ENCODE measurements at places on chromosomes 1 and 21. TPM values are rescaled to one million over a fixed set of nuclear protein-coding genes. Genes with fewer than 3 reads are reported as not detected.

- no peak for DNase-seq
Observed at GRCh38 chr21:32741336-32741735, 13.5 kb upstream of the SYNJ1 start.

DNA sequence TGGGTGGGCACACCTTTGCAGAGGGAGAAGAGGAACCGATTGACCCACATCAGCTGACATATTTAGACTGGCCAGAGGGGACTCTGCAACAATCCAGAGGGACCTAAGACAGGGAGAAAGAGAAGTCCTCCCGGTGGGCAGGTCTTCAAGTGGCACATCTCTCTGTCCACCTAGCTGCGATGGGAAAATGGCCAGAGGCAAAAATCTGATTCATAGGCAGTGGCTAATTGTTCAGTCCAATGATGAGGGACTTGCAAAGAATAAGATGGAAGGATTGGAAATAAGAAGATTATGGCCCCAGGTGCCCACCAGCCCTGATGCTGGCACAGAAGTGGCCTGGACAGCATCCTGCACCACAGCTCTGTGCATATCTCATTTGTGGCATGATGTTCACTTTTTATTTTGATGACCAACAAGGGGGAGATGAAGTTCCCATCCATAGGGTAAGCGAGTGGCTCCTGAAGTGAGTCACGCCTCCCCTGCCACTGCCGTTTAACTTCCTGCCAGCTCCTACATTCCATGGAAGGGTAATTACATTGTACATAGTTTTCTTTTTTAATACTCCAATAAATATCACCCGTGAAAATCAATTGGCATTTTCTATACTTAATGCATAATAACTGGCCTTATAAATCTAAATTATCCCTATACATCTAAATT is 659.6 kb downstream of the MATN1 start:
- no peak for DNase-seq

- DNase-seq, result peak; percentile 99
Observed at GRCh38 chr1:175023043-175023921, at the start of gene MRPS14. MRPS14 (minus strand) TSS chr1:175023425; CDS start chr1:175023408, 17 bp downstream.

GRCh38 chr1:23384312-23385058 is 14.8 kb upstream of the ZNF436 start:
- DNase-seq, result no peak

GSTM4 gene
- 42.4 TPM for total RNA-seq
